ENCODE measurements at places on chromosomes 5 and 9.

GRCh38 chr9:21995666-21996398 lies 1.2 kb downstream of the CDKN2B-AS1 start:
- no peak for DNase-seq

DNA sequence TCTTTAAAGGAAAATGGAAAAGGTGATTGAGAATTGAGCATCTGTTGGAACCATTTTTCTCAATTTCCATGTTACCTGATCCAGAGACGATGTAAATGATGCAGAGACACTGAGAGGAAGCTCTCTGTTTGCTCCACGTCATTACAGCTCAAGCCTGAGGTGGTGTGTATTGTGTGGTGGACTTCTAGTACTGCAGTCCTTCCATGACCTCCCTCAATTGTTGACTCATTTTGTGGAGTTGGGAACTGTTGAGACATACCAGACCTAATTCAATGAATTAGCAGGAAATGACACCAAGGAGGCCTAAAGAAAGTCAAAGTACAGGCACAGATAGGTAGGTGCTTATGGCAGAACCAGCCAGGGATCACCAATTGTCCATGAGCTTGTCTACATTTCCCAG lies 15.6 kb upstream of the LVRN start:
- no peak for DNase-seq

DNA sequence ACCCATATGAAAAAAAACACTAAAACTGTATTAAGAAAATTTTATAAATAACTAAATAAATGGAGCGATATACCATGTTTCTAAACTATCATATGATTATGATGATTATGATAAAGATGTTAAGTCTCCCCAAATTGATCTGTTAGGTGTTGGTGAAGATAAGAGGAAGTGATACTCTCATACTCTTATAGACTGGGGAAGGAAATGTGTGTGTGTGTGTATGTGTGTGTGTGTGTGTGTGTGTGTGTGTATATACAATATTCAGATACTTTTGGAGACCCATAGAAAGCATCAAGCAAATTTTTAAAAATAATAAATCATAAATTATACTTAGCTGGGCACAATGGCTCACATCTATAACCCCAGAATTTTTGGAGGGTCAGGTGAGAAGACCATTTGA lies 62.9 kb downstream of the TMEM232 start:
- no peak for DNase-seq

GRCh38 chr5:168136340-168136739 lies 155.1 kb upstream of the WWC1 start:
- no peak for DNase-seq

- DNase-seq = no peak
Measured at GRCh38 chr9:27925815-27926214, 352.5 kb upstream of the C9orf72 start.

DNA sequence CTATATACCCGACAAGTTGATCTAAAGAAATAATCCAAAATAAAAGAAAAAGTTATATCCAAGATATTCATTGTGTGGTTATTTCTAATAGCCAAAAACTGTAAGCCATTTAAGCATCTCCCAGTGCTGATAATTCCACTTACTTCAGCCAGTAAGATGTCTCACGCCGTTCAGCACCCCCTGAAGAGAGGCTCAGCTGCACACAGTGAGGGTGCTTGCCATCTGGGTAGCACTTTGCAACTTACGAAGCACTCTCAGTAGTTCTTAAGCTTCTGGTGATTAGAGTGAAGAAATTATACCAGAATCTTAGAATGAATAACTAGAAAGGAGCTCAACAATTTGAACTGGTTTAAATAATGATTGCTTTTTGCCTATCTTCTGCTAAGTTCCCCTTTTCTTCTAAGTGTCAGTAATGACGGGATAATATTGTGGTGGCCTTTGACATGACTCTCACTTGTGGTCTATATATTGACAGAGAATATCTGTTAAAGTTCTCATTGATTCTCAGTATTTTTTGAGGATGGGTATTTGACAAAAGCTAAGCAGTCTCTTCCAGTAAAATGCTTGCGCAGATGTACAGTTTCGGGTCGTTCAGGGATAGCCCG lies 26.2 kb upstream of the LTC4S start:
- DNase-seq = no peak

DNA sequence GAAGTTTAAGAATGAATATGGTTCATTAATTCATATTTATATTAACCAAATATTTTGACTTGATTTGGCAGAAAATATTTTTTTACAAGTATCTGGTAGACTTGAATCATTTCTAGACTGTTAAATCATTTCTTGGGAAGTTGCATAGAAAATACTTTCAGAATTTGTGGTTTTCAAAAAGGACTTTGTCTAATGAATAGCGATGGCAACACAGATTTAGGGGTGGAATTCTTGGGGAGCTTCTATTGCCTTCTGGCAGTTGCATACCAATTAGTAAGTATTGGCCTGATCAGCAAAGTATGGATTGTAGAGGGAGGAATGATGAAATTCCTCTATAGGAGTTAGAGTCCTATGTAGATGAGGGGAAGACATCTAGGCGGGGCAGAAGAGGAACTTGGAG lies 68.6 kb upstream of the CKMT2 start:
- DNase-seq = no peak

- no peak for DNase-seq
Measured at GRCh38 chr5:139131465-139131864, 66.7 kb downstream of the SIL1 start.

GRCh38 chr5:94153736-94154450 lies 412.5 kb upstream of the POU5F2 start:
- no peak for DNase-seq

DNA sequence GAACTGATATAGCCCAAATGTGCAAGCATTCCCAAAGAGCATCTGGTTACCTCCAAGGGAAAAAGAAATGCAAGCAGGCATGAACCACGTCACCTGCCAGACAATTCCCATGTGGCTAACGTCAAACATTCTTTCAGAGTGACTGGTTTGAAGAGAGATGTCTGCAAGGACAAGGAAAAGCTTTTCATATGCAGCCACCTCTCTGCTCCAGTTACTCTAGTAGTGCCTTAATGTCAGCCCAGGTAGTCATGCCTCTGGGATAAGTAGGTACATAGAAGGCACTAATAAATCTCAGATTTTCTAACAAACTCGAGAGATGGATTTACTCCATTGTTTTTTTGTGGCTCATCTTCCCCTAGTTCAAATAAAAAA lies 96.8 kb upstream of the IFNK start:
- DNase-seq = no peak

GRCh38 chr5:12522116-12522515 lies 617.9 kb upstream of the CTNND2 start:
- no peak for DNase-seq

DNA sequence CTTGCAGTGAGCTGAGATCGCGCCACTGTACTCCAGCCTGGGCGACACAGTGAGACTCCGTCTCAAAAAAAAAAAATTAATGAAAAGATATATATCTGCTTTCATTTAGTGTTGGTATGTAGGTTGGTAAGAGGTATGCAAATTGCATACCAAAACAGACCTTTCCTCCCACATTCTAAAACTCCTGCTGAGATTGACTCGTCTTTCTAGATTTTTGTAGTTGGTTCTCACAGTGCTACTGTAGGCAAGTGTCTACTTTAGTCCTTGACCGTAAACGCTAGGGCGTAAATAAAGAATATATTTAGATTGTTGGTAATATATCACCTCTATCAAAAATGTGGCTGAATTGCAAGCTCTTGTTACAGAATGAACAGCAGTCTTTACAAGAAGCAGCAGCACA lies 445.9 kb downstream of the CHSY3 start:
- DNase-seq = no peak

- DNase-seq = no peak
Measured at GRCh38 chr5:137375741-137376526, 123.2 kb downstream of the SPOCK1 start.

DNA sequence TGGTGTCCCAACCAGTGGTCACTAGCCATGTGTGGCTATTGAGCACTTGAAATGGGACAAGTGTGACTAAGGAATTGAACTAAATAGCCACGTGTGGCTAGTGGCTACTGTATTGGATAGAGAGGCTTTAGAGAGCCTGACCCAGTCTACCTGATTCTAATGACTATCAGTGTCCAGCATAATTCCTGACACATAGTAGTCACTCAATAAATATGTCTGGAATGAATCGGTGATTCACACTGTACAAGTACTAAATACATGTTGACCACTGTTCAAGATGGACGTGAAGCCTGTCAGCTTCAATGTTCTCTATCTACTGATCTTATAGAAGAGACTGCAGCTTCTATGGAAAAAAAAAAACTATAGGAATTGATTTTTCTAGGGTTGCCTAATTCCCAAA lies 57.7 kb upstream of the MAST4 start:
- DNase-seq = no peak

DNA sequence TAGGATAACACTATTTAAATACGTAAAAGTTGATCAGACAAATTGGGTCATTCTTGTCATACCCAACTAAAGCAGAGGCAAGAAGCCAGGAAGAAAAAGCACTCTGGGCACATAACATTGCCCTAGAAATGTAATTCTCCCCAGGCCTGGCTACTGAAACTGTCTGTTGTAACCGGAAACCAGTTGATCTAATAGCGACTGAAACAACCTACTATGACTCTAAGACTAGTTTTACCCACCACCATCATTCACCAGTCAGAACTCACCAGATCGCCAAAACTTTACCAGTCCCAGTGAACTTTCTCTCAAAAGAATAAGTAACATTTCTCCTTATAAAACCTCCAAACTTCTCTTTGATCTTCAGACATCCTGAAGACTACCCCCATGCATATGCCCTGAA lies 99.3 kb upstream of the WWC1 start:
- no peak for DNase-seq

DNA sequence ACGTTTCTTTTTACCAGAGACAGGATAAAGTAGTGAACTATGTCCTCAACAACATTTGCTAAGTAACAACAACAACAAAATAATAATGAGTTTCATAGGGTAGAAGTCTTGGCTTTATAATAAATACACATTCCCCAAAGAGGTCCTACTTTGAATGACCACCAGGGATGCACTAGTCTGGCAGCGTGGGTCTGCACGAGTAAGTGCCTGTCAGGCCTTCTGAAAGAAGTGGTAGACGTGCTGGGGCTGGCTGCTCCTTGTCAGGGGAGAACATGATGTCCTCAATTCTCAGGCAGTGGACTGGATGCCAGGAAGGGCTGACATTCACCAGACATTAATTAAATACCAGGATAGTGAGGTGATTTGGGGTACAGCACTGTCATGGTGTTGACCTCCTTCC lies 331.1 kb downstream of the TMEM38B start:
- no peak for DNase-seq

DNA sequence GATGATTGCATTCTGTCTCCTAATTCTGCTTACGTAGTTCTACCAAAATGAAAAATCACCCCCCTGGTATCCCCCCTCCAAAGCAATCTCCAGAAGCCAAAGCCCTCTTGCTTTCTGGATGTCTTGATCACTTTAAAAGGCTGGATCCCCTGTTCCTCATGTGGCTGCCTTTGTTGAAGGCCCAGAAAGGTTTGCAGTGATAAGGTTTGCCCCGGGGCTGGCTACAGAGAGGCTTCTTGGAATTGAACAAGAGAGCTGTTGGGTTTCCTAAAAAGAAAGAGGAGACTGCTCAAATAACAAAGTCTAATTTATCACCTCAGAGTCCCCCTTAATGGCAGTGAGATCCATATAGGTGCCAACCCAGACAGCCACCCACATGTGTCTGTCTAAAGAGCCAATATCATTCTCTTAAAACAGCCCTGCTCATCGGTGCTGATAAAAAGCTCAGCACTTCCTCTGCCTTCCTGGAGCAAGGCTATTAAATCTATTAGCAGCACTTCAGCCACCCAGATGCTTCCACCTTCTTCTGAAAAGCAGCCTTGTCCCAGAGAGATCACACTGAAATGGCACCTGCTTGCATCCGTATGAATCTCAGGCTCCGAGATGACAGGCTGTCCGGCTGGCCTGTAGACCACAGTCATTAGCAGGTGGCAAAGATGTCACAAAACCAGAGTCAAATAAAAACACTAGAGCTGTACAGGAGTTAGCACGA lies 70.9 kb downstream of the TEX10 start:
- DNase-seq = no peak

DNA sequence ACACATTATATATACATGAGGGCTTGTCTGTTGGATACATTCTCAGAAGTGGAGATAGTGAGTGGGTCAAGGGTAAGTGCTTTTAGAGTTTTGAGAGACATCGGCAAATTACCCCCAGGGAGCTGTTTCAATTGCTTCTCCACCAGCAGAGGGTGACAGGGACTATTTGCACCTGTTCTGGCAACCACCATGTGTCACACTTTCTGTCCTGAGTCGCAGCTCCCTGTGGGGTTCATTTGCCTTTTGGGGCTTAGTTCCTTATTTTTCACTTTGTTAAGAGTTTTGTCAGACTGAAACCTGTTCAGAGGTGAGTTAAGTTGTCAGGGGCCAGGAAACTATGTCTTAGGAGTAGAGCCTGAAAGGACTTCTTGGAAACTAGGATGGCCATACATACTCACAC lies 20.1 kb upstream of the SLC36A1 start:
- DNase-seq = peak; percentile 4

DNA sequence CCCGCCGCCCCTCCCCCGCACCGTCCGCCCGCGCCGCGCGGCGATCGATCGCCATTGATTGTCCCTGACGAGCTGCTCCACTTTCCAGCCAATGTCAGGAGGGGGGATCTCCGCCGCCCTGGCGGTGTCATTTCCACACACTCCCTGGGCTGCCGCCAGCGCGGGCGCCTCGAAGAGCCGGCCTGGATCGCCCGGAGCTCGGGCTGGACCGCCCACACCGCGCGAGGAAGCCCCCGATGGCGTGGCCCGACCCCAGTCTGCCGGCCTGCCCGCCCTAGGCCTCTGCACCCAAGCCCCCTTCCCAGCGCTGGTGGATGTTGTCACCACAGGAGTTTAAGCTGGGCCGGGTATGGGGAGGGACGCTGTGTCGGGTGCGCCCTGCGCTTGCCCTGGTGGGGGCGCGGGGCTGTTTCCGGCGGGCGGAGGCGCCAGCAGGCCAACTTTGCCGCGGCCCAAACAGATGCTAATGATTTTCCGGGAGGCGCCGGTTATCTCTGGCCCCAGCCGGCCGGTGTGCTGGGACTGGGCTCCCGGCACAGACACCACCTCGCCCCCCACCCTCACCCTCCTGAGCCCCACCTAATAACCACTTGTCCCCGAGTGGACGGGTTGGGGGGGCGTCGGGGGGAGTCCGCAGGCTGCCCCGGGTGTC lies 10.6 kb upstream of the CXXC5 start:
- peak; percentile 64 for DNase-seq

GRCh38 chr5:25974451-25974850 lies 1063.9 kb downstream of the CDH9 start:
- no peak for DNase-seq

- no peak for DNase-seq
Measured at GRCh38 chr9:3447788-3448187, 78.0 kb downstream of the RFX3 start.

DNA sequence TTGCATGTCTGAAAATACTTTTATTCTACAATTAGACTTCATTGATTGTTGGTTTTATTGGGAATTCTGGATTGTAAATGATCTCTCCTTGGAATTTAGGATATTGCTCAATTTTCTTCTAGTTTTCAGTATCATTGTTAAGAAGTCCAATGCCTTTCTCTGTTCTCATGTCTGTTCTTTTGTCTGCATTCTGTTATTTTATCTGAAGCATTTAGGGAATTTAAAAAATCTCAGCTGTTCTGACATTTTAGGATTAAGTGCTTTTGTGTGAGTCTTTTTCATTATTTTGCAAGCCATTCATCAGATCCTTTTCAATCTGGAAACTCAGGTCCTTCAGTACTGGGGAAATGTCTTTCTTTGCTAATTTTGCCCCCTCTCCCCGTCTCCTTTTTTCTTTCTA lies 4.4 kb upstream of the FER start:
- no peak for DNase-seq

Data from activated T-cell treated with anti-CD3 and anti-CD28 coated beads, Interleukin-2, amount 50 U/mL, for 72 hours (primary cell).